Tibial nerve (tissue), 4 donors: ENCODE measurements at places on chromosomes 2 and 18.

- no peak for DNase-seq
- no peaks in the 10 kb centered on the region for H3K36me3 ChIP-seq
- no peaks in the 10 kb centered on the region for H3K4me1 ChIP-seq
- H3K27me3 ChIP-seq, result no peaks in the 10 kb centered on the region
These were observed 584.0 kb upstream of the CHAC2 start for GRCh38 chr2:53183581-53183980.

DNA sequence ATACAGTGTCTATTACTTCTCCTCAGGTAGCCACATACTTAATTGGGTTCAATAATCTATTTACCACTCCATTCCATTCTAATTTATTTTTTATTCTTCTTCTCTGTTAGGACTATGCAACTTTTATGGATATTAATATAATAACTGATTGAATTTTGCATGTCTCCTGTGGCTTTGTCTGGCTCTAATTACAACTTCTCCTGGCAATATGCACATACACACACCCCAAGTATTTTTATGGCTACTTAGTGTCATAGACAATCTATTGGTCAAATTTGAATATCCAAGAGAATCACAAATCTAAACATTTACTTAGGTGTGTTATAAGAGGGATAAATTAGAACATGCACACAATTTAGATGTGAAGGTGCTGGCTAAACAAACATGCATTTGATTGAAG, 73.1 kb downstream of the BOD1L2 start:
- no peaks in the 10 kb centered on the region for H3K36me3 ChIP-seq
- H3K4me3 ChIP-seq, result no peak overlapping the region
- H3K27me3 ChIP-seq, result no peaks in the 10 kb centered on the region
- no peak overlapping the region for H3K27ac ChIP-seq
- no peaks in the 10 kb centered on the region for H3K4me1 ChIP-seq

GRCh38 chr2:17800219-17800618, 16.0 kb upstream of the MSGN1 start:
- H3K4me3 ChIP-seq, result no peak overlapping the region
- H3K27ac ChIP-seq, result no peak overlapping the region
- no peak for DNase-seq
- H3K36me3 ChIP-seq, result no peaks in the 10 kb centered on the region
- no peaks in the 10 kb centered on the region for H3K4me1 ChIP-seq

DNA sequence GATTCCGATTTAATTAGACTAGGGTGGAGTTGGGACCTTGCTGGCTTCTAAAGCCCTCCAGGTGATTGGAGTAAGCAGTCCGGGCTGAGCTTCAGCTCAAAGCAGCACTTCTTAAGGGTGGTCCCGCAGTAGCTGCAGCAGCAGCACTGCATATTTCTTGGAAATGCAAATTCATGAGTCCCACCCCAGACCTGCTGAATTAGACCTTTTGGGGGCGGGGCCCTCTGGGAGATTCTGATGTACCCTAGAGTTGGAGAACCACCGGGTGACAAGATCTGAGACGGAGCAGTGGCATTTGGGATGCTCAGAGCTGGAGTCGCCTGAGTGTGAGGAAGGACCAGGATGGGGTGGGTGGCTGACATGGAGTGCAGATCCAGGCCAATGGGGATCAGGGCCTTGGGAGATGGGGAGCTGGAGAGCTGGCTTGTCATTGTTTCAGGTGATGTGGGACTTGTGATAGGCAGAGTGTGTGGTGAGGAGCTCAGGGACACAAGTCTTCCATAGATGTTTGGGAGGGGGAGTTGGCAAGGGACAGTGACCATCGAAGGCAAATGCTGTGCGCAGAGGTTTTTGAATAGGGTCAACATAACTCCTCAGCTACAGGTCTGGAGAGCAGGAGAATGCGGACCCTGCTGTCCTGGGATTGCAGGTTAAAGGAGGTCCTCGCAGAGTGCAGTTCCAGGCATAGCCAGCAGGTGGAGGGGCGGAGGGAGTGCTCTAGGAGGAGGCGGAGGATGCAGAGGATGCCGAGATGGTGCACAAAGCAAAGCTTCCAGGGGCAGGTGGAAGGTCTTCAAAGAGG, 130.9 kb upstream of the RAB12 start:
- no peaks in the 10 kb centered on the region for H3K36me3 ChIP-seq
- no peak overlapping the region for H3K4me3 ChIP-seq
- no peaks in the 10 kb centered on the region for H3K4me1 ChIP-seq
- H3K27me3 ChIP-seq, result no peaks in the 10 kb centered on the region
- no peak for DNase-seq

DNA sequence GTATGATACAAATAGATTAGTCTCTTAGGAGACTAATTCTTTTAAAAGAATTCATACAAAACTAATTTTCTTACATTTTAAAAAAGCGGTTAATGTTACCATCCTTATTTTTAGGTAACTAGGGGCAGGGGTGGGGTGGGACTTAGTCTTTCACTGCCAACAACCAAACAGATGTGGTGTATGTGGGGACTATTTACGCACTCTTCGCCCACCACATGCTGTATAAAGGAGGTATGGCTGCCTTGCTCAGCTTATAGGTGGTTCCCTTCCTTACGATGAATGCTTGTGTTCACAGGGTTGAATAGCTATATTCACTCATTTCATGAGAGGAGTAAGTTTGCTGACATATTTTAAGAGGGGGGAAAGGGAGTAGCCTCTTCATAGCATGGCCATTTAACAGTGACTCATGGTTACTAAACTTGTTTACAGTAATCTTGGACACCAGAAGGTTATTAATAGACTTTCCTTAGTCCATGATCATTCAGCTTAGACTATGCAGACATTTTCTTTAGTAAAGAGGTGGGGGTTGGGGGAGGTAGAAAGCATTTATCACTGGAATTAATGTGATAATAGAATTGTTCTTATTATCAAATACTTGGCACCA, 61.8 kb downstream of the CAB39 start:
- no peak overlapping the region for H3K27ac ChIP-seq
- DNase-seq, result no peak
- peaks cover 25% of the 10 kb centered on the region for H3K4me1 ChIP-seq

DNA sequence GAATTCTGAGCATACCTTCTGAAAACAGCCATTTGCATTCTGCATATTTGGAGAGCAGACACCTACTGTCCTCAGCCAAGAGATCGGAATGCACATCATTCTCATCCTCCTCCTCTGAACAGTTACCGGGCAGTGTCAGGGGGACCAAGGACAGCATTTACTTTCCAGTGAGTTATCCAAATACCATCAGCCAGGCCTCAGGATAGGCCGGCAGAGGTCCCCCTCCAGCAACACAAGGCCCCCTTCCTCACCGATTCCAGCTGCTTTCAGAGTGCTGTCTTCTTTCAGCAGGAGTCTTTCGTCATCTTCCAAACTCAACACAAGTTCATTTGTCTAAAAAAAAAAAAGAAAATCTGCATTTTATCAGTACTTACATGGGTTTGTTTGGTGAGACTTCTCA, 55.3 kb downstream of the C2orf76 start:
- no peak overlapping the region for H3K4me3 ChIP-seq
- no peaks in the 10 kb centered on the region for H3K4me1 ChIP-seq
- no peak overlapping the region for H3K27ac ChIP-seq
- H3K27me3 ChIP-seq, result no peaks in the 10 kb centered on the region

DNA sequence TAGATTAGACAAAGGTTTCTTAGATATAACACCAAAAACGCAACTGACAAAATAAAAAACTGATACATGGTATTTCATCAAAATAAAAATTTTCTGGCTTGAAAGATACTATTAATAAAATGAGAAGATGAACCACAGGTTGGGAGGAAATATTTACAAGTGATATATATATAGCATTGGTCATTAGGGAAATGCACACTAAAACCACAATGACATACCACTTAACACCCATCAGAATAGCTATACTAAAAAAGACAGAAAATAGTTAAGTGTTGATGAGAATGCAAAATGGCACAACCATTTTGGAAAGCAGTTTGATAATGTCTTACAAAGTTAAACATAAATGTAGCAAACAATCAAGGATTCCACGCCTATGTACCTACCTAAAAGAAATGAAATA, 83.9 kb downstream of the SLC66A3 start:
- H3K27ac ChIP-seq, result no peak overlapping the region
- DNase-seq, result no peak
- H3K4me1 ChIP-seq, result no peaks in the 10 kb centered on the region
- no peaks in the 10 kb centered on the region for H3K36me3 ChIP-seq

DNA sequence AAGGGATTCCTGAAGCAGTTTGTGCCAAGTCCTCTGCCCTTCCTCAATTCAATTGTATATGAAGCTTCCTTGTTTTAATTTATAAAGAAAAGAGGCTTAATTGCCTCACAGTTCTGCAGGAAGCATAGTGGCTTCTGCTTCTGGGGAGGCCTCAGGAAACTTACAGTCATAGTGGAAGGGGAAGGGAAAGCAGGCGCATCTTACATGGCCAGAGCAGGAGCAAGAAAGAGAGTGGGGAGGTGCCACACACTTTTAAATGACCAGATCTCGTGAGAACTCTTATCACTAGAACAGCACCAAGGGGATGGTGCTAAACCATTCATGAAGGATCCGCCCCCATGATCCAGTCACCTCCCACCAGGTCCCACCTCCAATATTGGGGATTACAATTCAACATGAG, 114.2 kb downstream of the SGPP2 start:
- no peak for DNase-seq
- no peak overlapping the region for H3K4me3 ChIP-seq
- H3K27me3 ChIP-seq, result peaks cover 7% of the 10 kb centered on the region
- H3K36me3 ChIP-seq, result no peaks in the 10 kb centered on the region
- H3K27ac ChIP-seq, result no peak overlapping the region

GRCh38 chr18:79695269-79695668, 15.7 kb downstream of the CTDP1 start:
- no peak overlapping the region for H3K4me3 ChIP-seq
- H3K36me3 ChIP-seq, result no peaks in the 10 kb centered on the region
- H3K27ac ChIP-seq, result no peak overlapping the region
- H3K4me1 ChIP-seq, result no peaks in the 10 kb centered on the region
- no peaks in the 10 kb centered on the region for H3K27me3 ChIP-seq

DNA sequence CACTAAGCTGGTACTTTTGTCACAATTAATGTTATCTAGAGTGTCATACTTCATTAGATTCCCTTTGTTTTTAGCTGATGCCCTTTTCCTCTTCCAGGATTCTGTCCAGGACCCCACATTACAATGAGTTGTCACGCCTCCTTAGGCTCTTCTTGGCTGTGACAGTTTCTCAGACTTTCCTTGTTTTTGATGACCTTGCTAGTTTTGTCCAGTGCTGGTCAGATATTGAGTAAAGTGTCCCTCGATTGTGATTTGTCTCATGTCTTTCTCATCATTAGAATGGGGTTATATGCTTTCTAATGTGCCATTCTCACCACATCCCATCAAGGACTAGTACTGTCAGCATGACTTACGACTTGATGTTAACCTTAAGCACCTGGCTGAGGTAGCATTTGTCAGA, 162.3 kb downstream of the FHOD3 start:
- DNase-seq, result no peak
- H3K36me3 ChIP-seq, result no peaks in the 10 kb centered on the region
- no peak overlapping the region for H3K4me3 ChIP-seq
- H3K4me1 ChIP-seq, result no peaks in the 10 kb centered on the region
- H3K27ac ChIP-seq, result no peak overlapping the region

DNA sequence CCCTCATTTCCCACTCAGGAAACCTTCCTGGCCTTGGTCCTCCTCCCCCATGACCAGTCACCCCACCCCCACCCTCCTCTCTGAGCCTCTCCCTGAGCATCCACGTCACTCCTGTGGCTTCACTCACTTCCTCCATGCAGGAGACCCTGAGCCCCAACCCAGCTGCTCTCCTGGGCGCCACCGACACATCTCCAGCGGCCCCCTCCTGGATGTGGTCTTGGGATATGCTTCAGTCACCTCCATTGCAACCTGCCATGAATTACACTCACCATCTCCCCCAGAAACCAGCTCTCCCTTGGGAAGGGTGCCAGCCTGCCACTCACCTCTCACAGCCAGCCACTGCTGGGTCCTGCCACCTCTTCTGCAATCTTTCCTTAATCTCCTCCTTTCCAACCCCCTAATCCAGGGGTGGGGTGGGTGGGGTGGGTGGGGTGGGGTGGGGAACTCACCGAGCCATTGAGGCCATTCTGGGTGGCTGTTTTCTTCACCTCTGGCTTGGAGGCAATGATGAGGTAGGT, 44.8 kb downstream of the CENPO start:
- H3K27me3 ChIP-seq, result no peaks in the 10 kb centered on the region
- no peak for DNase-seq
- H3K4me3 ChIP-seq, result no peak overlapping the region
- H3K4me1 ChIP-seq, result no peaks in the 10 kb centered on the region
- H3K27ac ChIP-seq, result no peak overlapping the region
- H3K36me3 ChIP-seq, result no peaks in the 10 kb centered on the region

DNA sequence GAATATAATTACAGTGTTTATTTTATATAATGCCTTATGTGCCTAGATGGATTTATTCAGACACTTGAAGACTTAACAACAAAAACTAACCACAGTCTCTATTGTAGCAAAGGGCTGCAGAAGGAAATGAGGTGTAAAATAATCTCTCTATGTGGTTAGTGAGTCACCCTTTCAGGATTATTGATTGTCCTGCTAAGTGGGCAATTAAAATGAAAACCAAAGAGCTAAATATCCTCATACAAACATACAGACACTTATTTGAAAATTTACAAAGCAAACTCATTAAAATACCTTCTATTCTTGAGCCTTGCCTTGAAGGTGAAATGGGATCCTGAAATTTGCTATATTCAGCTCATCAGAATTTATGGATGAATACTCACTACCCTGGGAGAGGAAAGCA, 27.7 kb upstream of the DCC start:
- H3K27me3 ChIP-seq, result no peaks in the 10 kb centered on the region
- H3K36me3 ChIP-seq, result no peaks in the 10 kb centered on the region

- H3K36me3 ChIP-seq, result peaks cover 43% of the 10 kb centered on the region
- DNase-seq, result no peak
These were observed 58.1 kb downstream of the ROCK2 start for GRCh38 chr2:11286323-11286722.

GRCh38 chr18:8380926-8381325, 228.3 kb upstream of the RAB12 start:
- peaks cover 50% of the 10 kb centered on the region for H3K36me3 ChIP-seq
- peaks cover 9% of the 10 kb centered on the region for H3K4me1 ChIP-seq
- no peak for DNase-seq
- no peak overlapping the region for H3K27ac ChIP-seq
- H3K4me3 ChIP-seq, result no peak overlapping the region

DNA sequence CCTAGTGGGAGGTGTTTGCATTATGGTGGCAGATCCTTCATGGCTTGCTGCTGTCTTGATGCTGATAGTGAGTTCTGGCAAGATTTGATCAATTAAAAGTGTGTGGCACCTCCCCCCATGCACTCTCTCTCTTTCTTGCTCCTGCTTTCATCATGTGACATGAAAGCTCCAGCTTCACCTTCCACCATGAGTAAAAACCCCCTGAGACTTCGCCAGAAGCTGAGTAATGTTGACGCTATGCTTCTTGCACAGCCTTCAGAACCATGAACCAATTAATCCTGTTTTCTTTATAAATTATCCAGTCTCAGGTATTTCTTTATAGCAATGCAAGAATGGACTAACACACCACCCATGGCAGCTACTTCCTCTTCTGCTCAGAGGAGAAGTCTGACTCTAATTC, 2181.4 kb upstream of the PIK3C3 start:
- no peaks in the 10 kb centered on the region for H3K36me3 ChIP-seq
- no peak overlapping the region for H3K27ac ChIP-seq
- no peak overlapping the region for H3K4me3 ChIP-seq
- H3K4me1 ChIP-seq, result no peaks in the 10 kb centered on the region
- DNase-seq, result no peak

- no peak overlapping the region for H3K4me3 ChIP-seq
- no peaks in the 10 kb centered on the region for H3K4me1 ChIP-seq
- no peak overlapping the region for H3K27ac ChIP-seq
- no peaks in the 10 kb centered on the region for H3K27me3 ChIP-seq
- DNase-seq, result no peak
These were observed 94.2 kb upstream of the SLC39A10 start for GRCh38 chr2:195562570-195563566.
